ENCODE measurements at places on chromosomes 3 and 15.

DNA sequence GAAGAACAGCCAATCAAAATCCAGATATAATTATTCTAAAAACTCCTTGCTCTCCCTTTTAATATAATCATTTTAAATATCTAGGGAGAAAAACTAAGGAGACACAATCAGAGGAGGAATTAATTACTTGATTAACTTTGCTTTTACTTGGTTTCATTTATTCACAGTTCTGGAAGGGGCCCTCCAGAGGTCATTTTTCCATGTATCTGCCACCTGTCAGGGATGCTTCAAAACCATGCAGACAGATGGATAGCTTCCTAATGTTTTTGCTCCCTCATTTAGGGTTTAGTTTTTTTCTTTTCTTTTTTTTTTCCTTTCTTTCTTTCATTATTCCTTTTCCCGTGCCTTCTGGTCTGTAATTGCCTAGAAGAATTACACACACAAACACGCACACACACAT is 438.1 kb upstream of the ARPP21 start:
- no peak for DNase-seq

- no peak for DNase-seq
These were observed 7.4 kb downstream of the DPH3 start for GRCh38 chr3:16257309-16257708.

GRCh38 chr3:195227871-195228270 is 43.1 kb downstream of the XXYLT1 start:
- DNase-seq, result no peak

DNA sequence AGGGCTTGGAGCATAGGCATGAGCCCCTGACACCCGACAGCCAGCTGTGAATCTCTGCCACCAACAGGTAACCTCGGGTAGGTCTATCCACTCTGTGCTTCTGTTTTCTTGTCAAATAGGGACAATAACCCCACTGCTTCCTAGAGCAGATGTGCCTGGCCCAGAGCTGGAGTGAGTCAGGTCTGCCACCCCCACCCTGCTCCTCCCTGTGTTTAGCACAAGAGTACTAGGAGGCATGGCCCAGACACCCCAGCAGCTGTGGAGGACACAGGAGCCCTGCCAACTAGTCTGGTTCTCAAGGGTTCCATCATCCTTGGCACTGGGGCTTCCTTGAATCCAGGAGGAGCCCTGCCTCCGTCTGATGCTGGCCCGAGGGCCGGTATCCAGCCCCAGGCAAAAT is 33.7 kb upstream of the TMEM115 start:
- DNase-seq, result no peak

- DNase-seq, result no peak
These were observed 1.3 kb downstream of the CAV3 start for GRCh38 chr3:8734908-8735307.

DNA sequence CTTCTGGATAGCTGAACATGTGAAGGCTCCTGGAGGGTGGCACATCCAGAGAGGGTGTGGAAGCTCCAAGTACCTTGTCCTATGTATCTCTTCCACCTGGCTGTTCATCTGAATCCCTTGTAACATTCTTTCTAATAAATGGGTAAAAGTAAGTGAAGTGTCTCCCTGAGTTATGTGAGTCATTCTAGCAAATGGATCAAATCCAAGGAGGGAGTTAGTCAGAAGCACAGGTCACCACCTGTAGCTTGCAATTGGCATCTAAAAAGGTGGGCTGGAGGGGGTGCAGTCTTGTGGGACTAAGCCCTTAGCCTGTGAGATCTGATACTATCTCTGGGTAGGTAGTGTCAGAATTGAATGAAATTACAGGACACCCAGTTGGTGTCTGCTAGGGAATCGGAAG is 71.0 kb downstream of the WWTR1 start:
- DNase-seq, result no peak
